Activated CD8-positive, alpha-beta memory T cell treated with anti-CD3 and anti-CD28 coated beads for 4 hours (primary cell): ENCODE measurements at places on chromosomes 12 and 14.

GRCh38 chr14:33657476-33657875, 293.4 kb downstream of the EGLN3 start:
- no peak for DNase-seq

GRCh38 chr12:122057007-122057735, 21.4 kb upstream of the MLXIP start:
- no peak for DNase-seq

DNA sequence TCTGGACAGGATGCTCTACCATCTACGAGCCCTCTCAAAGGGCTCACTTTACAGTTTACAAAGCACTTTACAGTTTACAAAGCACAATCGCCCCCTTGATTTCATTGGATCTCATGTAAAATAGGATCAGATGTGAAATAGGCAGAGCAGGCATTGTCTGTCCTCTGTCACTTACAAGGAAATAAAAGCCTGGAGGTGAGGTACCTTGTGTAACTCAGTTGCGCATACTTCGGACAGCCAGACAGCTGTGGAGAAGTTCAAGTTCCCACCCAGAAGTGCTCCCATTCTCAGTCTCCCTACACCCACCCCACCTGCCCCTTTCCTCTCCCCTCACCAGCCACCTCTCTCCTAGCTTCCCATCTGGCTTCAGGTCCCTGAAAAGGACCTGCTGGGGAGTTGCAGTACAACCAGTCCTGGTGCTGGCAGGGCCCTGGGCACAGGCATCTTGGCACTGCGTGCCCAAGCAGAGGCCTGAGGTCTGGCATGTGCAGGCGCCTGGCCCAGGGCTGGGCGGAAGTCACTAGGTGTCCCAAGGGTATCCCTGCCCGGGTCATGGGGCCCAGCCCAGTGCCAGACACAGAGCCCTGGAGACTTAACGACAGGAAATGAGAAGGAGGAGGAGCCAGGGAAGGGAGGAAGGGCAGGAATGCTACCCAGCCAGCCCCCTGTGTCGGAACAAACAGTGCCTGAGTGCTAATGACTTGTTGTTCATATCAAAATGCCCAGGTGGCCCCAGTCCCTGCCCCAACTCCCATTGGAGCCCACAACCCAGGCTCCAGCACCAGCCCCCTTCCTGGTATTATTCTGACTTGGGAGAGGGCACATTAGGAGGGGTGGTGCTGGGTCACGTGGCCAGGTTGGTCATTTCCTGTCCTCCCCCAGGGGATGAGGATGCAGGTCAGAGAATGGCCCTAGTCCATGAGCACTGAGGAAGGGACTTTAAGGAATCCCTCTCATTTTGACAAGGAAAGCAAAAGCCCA, 5.4 kb downstream of the RAPGEF3 start:
- DNase-seq, result no peak

DNA sequence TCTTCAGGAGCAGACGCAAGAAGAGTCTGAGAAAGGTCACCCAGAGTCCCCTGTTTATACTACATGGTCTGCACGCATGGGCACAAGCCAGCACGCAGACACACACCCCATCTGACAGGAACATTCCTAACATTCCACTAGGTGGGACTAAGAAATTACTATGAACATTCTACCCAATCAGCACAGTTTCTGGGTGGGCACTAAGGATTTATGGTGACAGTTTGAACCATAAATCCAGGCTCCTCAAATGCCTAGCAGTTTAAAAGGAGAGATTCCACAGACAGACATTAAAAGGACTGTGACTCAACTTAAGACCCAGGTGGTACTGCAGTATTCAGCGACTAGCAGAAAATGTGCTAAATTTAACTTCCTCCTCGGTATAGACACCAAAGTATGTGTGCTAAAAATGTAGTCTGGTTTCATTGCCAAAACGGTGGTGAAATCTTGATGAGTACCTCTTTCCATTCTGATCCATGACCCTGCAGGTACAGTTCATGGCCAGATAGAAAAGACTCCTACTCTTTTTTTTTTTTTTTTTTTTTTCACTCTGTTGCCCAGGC, 16.2 kb downstream of the ABHD4 start:
- DNase-seq, result no peak

- DNase-seq, result no peak
Measured at GRCh38 chr12:52181746-52182145, 10.1 kb downstream of the KRT80 start.

DNA sequence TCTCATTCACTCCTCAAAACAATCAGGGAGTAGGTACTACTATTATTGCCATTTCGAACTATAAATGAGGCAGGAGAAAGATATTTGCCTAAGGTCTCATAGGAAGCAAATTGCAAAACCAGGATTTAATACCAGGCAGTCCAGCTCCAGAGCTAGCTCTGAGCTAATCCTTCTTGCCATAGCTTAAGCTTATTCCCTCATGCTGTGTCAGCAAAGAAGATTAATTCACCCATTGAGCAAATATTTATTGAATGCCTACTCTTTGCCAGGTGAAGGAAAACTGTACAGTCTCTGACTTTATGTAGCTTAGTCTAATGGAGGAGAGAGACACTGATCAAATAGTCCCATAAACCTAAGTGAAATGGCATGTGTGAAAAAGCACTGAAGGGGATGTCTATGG, 19.5 kb downstream of the KCNA5 start:
- no peak for DNase-seq

- no peak for DNase-seq
Measured at GRCh38 chr12:6201213-6201608, 1.0 kb downstream of the CD9 start.

DNA sequence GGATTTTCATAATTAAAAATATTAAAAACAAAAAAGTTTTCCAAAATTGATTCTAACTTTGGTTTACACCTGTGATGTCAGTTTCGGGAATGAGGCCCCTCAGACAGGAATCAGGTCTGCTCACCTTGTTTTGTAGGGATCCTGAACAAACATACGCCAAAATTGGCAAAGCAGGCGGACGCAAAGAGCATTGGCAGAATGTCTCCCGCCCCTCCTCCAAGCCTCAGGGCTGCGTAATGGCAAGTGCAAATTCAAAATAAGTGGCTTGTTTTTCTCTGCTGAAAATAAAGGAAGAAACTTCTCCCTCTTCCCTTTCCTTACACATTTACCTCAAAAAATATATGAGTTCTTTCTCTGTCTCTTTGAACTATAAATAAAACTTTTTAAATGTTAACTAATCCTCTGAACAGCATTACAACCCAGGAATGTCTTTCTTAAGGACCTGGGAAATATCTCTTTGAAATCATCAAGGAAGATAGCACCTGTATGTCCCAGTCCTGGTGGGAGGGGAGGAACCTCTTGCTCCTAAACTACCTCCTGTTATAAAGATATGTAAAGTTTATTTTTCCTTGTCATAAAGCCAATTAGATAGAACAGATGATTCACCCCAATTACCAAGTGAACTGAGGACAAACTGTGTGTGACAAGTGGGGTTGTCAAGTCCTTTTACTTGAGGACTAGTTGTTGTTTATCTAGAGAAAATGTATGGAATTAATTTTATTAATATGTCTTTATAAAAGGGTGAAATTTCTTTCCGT, 16.5 kb downstream of the OR6J1 start:
- DNase-seq, result no peak

- no peak for DNase-seq
Measured at GRCh38 chr12:11801643-11802042, 152.2 kb downstream of the ETV6 start.

DNA sequence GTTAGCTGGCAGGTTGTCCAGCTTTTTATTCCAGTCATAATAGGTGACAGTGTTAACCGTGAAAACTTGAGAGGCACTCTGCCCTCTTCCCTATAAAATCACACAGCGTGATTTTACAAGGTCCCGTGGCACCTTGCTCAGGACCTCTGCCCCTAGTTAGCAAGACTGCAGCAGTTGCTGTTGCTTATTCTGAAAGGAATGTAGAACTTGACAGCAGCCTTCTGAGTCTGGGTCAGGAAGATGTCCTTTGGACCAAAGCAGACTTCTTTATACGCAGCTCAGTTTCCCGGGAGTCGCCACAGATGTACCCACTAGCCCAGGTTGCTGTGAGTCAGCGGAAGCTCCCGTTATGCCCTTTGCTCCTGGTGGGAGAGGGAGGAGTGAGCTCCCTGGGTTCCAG, 13.2 kb downstream of the PRKAB1 start:
- no peak for DNase-seq

DNA sequence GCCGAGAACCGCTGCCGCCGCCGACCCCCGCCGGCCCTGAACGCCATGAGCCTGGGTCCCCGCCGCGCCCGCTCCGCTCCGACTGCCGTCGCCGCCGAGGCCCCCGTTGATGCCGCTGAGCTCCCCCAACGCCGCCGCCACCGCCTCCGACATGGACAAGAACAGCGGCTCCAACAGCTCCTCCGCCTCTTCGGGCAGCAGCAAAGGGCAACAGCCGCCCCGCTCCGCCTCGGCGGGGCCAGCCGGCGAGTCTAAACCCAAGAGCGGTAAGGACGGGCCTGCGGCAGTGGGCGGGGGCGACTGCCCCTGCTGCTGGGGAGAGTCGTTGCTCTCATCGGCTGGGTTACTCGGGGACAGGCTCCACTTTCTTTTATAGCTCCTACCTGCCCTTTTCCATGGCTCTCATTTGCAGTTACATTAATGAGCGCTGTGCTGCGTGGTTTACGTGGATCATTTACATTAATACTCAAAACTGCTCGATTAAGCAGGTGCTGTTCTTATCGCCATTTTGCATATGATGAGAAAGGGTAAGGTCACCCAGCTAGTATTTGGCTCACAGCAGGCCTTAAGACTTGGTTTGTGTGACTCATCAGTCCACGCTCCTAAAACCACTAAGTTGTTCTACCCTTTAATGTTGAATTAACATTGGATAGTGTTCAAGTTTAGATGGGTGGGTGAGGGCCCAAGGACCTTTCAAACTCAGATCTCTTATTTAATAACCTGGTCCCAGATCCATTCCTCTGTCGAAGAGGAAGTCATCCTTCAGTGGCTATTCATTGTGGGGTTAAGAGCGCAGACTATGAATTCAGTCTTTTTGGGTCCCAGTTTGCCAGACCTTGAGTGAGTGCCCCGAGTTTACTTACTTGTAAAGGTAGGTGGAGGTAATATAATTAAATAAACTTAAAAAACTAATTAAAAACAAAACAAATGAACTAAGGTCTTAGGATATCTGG, 823 bp downstream of the RNF10 start:
- no peak for DNase-seq

- DNase-seq, result no peak
Measured at GRCh38 chr14:40447017-40447416, 1014.8 kb upstream of the FBXO33 start.

DNA sequence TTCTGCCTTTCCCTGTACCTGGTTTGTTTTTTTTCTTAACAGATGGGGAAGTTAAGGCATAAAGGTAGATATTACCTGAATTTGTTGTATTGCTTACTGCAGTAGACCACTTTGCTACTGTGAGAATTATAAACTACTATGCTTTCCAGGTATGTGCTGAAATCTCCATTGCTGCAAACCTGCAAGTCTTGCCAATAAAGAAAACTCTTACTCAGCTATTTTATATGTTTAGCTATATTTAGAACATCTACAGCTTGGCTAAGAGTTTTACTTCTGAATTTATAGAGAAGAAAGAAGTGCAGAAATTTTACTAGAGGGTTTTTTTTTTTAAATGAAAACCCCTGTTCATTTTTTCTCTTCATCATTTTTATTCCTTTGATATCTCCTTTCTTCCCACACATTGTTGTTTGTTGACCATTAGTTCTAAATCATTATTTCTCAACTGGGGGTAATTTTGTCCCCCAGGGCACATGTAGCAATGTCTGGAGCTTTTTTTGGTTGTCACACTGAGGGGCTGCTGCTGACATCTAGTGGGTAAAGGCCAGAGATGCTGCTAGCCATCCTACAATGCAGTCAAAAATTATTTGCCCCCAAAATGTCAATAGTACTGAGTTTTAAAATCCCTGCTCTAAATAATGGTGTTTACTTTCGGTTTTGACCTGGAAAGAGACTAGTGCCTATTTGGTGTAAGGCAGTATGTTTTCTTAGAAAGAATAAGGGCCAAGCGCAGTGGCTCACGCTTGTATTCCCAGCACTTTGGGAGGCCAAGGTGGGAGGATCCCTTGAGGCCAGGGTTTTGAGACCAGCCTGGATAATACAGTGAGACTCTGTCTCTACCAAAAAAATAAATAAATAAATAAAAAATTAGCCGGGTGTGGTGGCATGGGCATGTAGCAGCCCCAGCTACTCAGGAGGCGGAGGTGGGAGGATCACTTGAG, 48.6 kb downstream of the PCNX1 start:
- DNase-seq, result no peak

- no peak for DNase-seq
Measured at GRCh38 chr12:46468160-46468559, 95.6 kb upstream of the SLC38A2 start.
